Dorsolateral prefrontal cortex (tissue), 122 donors: ENCODE measurements at places on chromosomes 7 and 10.

DNA sequence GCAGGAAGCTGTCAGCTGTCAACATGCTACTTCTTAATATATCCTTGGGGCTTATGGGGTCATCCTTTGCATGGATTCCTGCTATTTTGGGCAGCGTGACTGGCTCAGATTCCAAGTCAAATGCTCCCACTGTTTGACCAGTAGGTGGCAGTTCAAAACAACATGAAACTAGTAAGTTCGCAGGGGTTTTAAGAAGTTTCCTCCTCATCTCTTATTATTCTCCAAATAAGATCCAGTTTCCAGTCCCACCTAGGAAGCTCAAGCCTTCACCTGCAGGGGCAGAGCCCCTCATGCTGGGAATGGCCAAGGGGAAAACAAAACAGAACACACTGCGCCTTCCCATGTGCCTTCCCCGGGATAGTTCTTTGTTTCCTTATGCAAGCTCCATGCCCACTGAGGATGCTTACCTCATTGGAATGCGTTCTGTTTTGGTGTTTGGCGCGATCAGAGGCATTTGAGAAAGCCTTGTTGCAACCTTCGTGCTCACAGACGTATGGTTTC lies 259.8 kb downstream of the GLI3 start:
- DNase-seq = no peak

GRCh38 chr10:74113546-74113945 lies 37.1 kb downstream of the AP3M1 start:
- DNase-seq = no peak

- DNase-seq = peak; percentile 57
Observed at GRCh38 chr10:7407368-7408290, 3.2 kb downstream of the SFMBT2 start.

DNA sequence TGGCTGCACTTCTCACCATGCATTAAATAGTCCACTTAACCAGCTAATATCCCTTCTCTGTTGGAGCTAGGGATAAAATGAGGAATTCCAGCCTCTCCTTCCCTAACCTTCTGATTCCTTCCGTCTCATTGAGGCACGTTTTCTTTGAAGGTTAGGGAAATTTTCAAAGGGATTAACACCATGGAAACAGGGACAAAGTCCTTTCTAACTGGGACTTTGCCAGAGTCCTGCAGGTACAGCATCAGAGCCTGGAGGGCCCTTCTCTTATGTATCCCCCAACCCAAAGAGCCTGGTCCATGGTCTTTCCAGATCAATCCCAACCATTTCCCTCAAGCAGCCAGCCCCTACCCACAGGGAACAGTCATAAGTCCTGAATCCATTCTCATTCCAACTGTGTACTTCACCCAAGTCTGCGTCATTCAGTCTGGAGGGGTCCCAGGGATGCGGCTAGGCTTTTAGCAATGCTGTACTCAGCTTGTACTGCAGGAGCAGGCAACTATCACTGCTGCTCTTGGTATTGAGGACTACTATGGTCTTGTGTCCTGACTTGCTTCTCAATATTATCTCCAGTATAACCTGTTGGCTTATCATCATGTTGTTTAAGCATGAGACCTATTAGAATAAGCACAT lies 34.6 kb upstream of the CROT start:
- DNase-seq = no peak

DNA sequence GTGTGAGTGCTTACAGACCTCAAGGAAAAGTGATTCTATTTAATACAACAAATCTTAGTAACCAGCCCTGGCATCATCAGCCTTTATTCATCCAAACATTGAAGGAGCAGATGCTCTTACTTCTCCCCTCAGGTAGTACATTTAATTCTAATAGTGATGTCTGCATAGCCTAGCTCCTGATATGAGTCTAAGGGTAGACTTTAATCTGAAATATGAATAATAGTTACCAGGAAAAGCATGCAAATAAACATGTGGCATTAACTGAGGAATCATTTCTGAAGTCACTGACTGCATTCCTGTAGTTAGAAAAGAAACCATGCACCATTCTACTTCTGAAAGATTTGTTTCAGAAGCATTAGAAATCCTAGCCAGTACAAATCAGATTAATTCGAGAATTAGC lies 25.7 kb upstream of the LMBR1 start:
- no peak for DNase-seq

GRCh38 chr7:151702961-151703360 lies 174.0 kb downstream of the PRKAG2 start:
- DNase-seq = no peak

DNA sequence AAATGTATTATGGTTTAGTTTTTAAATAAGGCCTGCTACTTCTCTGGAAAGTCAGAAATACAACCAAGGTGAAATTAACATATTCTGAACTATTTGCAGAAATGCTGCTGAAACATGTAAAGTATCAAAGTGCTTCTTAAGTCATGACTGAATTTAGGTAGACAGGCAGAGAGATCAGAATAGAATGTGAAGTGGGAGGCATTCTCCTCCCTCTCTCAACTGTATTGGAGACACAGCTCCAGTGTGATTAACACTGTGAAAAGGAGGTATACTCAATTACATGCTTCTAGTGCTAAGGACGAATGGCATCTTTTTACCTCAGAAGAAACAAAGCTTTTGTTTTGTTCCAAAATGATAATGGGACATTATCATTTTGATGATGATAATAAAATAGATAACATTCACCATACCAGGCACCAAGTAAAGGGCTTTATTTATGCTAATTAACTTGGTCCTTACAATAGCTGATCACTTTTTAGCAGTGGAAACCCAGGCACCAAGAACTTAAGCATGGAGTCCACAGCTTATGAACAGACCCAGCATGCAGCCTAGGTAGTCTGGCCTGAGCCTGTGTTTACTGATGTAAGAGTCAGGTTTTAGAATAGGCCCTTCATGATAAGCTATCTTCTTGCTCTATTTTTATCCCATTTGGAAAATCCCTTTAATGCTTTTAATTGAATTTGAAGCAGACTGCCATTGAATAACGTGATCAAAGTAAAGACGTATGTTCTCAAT lies 26.0 kb downstream of the PPP1R9A start:
- DNase-seq = no peak

DNA sequence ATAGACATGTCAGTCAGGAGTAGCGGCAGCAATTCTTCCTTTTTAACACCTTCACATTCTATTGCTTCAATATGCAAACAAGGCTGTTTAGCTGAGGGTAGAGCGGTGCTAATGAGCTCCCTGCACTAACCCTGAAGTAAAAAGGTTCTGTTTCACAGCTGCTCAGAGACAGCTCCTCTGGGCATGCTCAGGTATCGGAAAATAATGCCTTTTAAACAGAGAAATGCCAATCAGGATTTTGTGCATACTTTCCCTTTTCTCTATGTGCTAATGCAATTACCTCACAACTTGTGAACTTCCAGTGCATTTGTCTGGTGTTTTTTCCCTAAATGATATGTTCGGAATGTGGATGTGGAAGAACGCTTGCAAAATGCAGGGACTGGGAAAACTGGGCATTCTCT lies 307.7 kb upstream of the FZD8 start:
- no peak for DNase-seq

DNA sequence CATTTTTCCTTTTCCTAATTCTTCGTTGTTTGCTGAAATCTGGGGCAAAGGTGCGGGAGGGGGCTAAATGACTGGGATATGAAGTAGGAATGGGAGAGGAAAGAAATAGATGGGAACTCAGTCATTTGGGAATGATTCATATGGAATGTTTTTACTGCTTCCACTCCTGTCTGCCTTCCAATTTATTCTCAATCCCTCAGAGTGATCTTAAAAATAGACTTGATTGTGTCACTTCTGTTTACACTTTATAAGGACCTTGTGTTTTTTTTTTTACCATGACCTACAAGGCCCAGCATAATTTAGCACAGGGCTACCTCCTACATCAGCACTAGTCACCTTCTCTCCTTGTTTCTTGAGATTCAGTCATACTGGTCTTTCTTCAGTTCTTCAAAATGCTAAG lies 97.9 kb downstream of the PTEN start:
- DNase-seq = no peak

GRCh38 chr10:12635127-12635541 lies 285.8 kb downstream of the CAMK1D start:
- no peak for DNase-seq

- DNase-seq = no peak
Observed at GRCh38 chr7:57177856-57178767, 45.9 kb upstream of the ZNF479 start.

DNA sequence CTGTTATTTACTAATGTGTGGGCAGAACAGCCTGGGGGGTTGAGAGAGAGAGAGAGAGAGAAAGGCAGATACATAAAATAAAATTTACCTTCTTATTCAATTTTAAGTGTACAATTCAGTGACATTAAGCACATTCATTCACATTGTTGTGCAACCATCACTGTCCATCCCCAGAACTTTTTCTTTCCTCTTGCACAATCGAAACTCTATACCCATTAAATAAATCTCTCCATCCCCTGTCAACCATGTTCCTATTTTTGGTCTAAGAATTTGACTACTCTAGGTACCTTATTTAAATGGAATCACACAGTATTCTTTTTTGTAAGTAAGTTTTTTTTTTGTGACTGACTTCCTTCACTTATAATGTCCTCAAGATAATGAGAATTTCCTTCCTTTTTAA lies 181.6 kb downstream of the SND1 start:
- DNase-seq = no peak

GRCh38 chr10:70492786-70493659 lies 14.5 kb downstream of the PALD1 start:
- DNase-seq = no peak

- DNase-seq = peak; percentile 71
Observed at GRCh38 chr10:683448-684071, 5.9 kb downstream of the DIP2C start.

DNA sequence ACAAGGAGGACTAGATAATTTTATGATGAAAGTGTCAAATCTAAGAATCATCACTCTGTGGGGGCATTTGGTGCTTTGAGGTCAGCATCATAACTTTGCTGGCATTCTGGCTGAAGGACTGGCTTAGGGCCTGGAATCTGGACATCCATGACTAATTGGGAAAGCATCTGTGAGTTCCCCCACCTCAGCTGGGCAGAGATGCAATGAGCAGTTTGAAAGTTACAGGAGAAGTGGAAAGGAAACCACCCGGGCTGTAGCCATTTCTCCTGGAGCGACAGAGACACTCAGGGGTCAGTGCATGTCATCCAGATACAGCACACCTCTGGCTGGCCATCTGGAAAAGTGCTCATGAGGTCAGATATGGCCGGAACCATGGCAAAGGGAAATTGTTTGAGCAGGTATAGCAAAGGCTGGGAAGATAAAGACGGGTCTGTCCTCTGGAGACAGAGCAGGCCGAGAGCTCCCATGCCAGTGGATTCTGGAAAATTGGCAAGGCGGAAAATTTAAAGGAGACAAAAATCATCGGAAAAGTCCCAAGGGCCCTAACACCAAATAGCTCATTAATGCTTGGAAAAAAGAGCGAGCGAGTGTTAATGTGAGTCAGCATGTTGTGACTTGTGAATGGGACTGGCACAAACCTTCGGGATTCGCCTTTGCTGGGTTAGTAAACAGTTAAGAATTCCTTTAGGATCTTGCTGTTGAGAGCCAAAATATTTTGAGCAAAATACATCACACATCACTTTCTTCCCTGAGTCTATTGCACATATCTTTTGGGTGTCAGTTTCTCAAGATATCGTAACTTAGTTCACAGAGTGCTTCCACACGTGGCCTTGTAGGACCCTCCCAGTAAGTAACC lies 188.4 kb upstream of the AGK start:
- no peak for DNase-seq

GRCh38 chr7:103150192-103150591 lies 1.3 kb upstream of the NAPEPLD start:
- no peak for DNase-seq

GRCh38 chr10:43407148-43407575 lies 1.8 kb downstream of the HNRNPF start:
- peak; percentile 44 for DNase-seq

GRCh38 chr7:69657985-69658384 lies 59.7 kb downstream of the AUTS2 start:
- DNase-seq = no peak

- no peak for DNase-seq
Observed at GRCh38 chr10:19713159-19713558, 103.1 kb upstream of the PLXDC2 start.

- DNase-seq = no peak
Observed at GRCh38 chr10:132511121-132512051, 26.2 kb upstream of the INPP5A start.

- no peak for DNase-seq
Observed at GRCh38 chr10:49212783-49213182, 24.6 kb upstream of the TMEM273 start.

GRCh38 chr7:70239918-70240317 lies 641.6 kb downstream of the AUTS2 start:
- DNase-seq = no peak

DNA sequence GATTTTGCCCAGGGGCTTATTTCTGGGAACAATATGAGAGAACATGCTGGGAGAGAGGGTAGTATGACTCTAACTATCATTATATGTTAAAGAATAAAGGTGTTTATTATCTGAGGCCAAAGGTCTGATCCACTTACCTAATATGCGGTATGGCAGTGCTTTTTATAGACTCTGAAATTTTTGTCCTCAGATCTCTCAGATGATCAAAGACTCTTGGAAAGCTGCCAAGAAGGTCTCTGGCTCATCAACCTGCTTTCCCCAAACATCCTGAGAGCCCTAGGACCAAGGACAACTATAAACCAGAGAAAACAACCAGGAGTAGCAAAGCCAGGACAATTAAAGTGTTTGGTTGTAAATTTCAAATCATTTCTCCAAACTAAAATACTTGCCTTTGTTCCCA lies 255.7 kb upstream of the LRRN3 start:
- no peak for DNase-seq

DNA sequence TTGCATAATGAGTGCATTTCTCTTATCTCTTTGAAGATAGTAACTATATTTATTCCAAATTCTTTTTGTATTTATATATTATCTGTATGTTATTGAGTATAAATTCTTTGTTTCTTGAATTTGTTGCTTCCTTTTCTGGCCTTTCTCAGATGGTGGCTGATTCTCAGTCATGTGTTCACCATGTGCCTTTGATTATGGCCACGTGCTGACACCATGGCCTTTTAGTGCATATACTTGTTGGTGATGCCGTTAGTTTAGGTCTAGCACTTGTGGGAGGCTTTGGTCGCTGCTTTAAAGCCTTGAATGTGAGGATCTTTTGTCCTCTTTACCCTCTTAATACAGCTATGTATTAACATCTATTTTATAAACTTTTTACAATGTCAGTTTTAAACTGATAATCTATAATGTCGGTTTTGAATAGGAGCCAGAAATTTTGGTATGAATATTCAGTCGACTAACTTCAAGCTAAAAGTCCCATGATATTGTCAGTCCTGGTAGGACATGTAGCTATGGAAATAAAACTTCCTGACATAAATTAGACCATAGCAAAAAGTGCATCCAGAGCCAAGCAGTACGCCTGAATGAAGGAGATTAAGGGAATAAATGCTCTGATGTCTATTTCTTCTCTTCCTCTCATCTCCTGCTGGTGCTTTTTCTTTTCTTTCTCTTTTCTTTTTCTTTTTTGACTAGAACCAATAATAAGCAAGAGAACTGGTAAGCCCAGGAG lies 130.3 kb downstream of the GNAI1 start:
- no peak for DNase-seq

- no peak for DNase-seq
Observed at GRCh38 chr7:149718730-149719049, 54.7 kb downstream of the ZNF467 start.

GRCh38 chr7:150675714-150676113 lies 9.8 kb upstream of the GIMAP2 start:
- no peak for DNase-seq

GRCh38 chr7:155141562-155141961 lies 71.4 kb downstream of the HTR5A start:
- no peak for DNase-seq

GRCh38 chr7:93889261-93889660 lies 1.3 kb downstream of the TFPI2 start:
- DNase-seq = no peak
